ENCODE measurements at places on chromosomes 3 and 15. TPM values are rescaled to one million over a fixed set of nuclear protein-coding genes. Genes with fewer than 3 reads are reported as not detected.

- DNase-seq, result no peak
Observed at GRCh38 chr15:78244893-78245292, 10.5 kb upstream of the ACSBG1 start.

GOLGA8O gene
- not detected for total RNA-seq

NPAP1 gene
- not detected for total RNA-seq

OSTN gene
- not detected for total RNA-seq

Data from A172 (cell line).